ENCODE measurements at places on chromosomes 1 and 21.

GRCh38 chr1:47725511-47725991 lies 271.6 kb downstream of the TRABD2B start:
- no peak for DNase-seq

GRCh38 chr1:90486134-90486824 lies 230.8 kb downstream of the BARHL2 start:
- no peak for DNase-seq

DNA sequence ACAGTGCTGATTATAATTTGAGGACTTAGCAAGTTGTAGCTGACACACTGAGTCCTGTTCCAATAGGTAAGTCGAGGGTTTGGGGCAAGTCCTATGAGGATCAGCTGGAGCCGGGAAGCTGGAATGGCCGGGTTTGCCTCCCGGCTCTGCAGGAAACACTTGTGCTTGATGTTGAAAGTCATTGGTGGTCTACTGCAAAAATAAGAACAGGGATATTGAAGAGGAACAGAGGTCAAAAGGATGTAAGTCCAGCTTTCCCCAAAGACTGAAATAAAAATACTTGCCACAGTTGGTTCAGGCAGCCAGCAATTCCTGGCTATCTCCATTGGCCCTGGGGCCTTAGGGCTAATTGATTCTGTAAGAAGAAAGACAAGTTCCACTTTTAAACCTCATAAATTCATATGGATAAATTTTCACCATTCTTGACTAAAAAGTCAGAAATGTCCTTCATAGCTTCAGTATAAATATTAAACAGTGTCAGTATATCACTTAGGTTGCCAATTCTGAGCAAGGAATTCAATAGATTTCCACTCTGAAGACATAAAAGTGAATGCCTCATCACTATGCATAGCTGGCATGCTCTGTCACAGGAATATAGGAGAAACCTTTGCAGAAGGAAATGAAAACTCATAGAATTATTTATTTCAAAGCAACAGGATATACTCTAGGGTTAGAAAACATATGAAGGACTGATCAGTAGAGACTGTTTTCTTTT lies 165.2 kb downstream of the AK5 start:
- DNase-seq: no peak

- peak; percentile 70 for DNase-seq
Observed at GRCh38 chr1:45979778-45980176, 152.7 kb downstream of the PIK3R3 start.

DNA sequence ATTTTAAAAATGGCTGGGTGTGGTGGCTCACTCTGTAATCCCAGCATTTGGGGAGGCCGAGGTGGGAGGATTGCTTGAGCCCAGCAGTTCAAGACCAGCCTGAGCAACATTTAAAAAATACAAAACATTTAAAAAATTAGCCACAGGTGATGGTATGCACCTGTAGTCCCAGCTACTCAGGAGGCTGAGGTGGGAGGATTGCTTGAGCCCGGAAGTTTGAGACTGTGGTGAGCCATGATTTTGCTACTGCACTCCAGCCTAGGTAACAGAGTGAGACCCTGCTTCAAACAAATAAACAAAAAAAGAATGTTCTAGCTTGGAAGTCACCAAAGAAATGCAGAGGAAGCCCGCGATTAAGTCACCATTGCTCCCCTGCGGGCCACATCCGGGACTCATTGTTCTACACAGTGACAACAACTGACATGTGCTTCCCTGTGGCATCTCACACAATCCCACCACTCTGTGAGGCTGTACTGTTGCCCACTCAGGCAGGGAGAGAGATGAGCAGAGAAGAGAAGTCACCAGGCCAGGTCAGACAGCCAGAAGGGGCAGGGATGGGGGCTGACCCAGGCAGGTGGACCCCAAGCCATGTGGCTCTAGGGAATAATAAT lies 18.4 kb upstream of the SPATC1L start:
- no peak for DNase-seq

GRCh38 chr1:194184425-194184824 lies 998.0 kb upstream of the B3GALT2 start:
- no peak for DNase-seq

DNA sequence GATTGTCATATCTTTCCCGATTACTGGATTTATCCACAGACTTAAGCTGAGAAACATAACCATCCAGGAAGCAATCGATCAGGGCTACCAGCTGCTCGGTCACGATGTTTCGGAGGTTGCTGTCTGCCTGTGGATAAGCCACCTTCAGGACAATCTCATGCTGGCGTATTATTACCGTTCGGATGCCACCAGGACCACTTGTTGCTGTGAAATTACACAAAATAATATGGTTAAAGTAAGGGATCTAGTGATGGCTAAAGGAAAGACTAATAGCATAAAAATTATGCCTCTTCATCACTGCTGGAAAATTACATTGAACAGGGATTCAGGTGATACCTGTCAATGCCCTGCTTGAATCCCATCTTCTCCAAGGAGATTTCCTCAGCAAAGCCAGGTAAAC lies 30.8 kb upstream of the ACTA1 start:
- no peak for DNase-seq

DNA sequence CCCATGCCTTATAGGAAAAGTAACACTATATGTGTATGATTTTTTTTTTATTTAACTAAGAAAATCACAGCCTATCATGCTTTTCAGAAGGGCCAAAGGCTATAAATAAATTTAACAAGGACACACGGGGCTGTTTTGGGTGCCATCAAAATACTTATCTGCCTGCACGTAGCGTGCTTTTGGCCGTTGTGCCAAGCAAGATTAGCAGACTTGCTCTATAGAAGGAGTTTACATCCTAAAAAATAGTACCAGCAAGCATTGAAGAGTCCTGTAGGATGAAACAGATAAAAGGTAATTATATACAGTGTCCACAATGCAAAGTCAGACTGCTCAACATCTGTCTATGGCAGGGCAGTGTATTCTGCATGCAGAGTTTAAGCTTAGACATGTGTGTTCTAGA lies 3.7 kb downstream of the OLIG1 start:
- DNase-seq: no peak

- no peak for DNase-seq
Observed at GRCh38 chr1:158931055-158931737, at the start of gene PYHIN1. Gene PYHIN1 (plus strand): TSS chr1:158931552. CDS start chr1:158936911, 5,359 bp downstream.

DNA sequence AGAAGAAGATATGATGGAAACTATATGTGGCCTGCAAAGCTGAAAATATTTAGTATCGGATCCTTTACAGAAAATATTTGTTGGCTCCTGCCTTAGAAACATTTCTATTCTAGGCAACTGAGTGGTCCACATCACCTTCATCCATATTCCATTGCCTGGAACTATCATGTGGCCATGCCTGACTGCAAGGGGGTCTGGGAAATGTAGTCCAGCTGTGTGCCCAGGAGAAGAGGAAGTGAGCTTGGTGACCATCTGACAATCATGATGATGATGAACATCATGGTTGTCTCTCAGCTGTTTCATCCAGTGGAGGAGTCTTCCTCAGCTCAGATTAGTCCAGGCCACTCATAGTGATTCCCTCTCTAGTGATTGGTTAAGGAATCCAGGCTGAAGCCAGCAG lies 61.8 kb upstream of the IFNLR1 start:
- no peak for DNase-seq

- DNase-seq: no peak
Observed at GRCh38 chr1:201059401-201059800, 35.9 kb upstream of the KIF21B start.

Data from NCI-H2029 treated with DMSO at 0.1 percent for 48 hours (cell line).